MV-4-11 (cell line): ENCODE measurements at places on chromosomes 7 and 10.
A peak's percentile ranks its signal among the peaks of the same experiment; 100 is the strongest.

DNA sequence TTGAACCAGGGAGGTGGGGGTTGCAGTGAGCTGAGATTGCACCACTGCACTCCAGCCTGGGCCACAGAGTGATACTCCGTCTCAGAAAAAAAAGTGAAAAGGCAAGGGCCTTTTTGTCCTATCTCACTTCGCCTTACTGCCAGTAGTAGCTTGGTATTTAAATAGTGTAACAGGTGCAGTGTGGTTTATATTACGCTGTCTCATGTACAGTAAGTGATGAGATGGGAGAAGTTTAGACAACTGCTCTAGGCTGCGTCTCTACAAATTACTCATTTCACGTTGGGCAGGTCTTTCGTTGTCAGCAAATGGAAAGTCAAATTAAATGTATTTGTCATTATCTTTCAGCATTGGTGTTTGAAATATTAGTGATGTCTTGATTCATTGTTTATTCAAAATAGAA is 15.5 kb upstream of the PFKFB3 start:
- DNase-seq = no peak

DNA sequence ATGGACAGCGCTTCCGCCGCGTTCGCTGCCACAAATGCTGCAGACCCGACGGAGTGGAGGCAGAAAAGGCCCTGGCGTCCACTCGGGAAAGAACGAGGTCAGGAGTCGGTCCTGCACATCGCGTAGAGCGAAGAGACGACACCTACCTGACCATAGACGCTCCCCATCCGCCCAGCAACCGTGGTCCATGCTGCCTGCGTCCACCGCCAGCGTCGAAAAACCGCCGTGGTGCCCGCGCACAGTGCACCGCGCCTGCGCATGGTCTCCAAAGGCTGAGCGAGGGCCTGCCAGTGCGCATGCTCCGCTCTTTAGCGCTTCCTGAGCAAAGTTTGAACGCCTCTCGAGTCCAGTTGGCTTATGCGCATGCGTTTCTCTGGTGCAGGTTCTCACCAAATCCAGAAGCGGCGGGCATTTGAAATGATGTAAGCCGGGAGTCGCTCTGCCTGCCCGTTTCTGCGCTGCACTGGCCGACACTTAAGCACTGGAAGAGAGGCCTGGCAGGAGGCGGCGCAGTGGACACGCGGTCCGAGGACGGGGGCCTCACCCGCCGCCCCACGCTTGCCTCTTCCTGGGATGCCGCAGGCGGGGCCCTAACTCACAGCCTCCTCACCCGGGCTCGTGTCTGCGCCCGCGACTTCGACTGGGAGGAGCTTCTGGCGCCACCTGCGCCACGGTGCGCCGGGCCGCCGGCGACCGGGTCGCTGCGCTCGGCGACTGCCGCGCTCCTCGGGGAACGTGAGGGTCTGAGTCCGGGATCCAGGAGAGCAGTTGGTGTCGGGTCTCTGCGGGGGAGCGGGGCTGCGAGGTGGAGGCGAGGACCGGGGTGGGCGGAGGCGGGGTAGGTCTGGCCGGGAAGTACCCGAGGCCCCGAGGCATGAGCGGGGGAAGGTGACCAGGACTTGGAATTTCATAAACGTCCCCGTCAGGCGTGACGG is at the start of gene FAM24B:
TSS of gene FAM24B (minus strand) at position 243 of the 935 bp plus-strand sequence. CDS start 29,066 bp downstream, outside the sequence.
- peak; percentile 89 for DNase-seq

DNA sequence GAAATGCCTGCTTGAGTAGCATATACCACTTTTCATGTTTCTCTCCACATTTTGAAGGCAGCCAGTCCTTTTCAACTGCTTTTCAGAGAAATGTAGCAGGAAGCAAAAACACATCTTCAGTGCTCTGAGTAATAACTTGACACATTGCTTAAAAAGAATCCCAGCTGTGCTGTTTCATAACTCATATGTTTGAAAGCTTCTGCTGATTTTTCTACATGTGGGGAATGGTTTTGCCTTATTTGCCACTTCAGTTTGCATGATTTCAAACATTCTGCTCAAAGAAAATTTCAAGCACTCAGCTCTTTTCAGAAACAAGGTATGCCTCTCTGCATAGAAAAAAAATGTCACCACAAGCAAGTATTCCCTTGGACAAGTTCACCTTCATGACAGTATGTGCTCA is 732.8 kb downstream of the POM121L12 start:
- no peak for DNase-seq

GRCh38 chr7:77619314-77619713 is 76.9 kb upstream of the RSBN1L start:
- no peak for DNase-seq

GRCh38 chr7:27179030-27179429 is 4.9 kb upstream of the HOXA10 start:
- no peak for DNase-seq

- no peak for DNase-seq
These were observed 46.9 kb downstream of the MINDY3 start for GRCh38 chr10:15813415-15813814.

- no peak for DNase-seq
These were observed 276.2 kb downstream of the KCNMA1 start for GRCh38 chr10:77361426-77361825.

GRCh38 chr7:114414156-114415063 is at the start of gene FOXP2:
Gene FOXP2 (plus strand): TSS chr7:114414815. CDS start chr7:114426512, 11,697 bp downstream.
- DNase-seq = peak; percentile 29

DNA sequence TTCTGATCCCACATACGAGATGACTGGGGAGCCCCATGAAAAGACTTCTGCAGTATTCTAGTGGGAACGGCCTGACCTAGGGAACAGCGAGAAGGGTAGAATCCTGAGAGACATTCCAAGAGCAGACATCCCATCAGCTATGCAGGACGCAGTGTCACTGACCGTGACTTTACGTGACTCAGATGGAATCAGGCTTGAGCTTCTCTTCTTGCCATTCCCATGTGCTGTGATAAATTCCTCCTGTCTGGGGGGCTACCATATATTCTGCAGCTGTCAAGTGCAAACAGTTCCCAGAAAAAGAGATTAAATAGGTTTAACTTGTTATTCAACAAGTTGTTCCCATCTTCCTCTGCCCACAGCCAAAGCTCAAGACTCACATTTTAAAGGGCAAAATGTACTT is 73.1 kb upstream of the PDE1C start:
- no peak for DNase-seq

DNA sequence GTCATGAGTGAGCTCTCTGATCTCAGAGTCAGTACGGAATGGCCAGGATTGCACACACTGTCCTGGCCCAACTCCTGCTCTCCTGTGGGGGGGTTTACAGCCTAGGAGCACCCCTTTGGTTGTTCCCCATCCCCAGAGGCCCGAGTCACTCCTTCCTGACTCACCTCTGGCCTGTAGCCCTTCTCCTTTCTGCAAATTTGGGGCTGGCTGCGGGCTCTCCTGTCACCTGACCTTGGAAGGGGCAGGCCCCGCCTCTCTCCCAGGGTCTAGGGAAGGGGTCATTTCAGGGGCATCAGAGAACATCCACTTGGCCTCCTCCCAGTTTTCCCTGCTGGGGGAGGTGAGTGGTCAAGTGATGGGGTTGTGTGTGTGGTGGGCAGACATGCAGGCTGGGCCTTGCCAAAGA is 1.7 kb downstream of the NYAP1 start:
- no peak for DNase-seq

GRCh38 chr10:115830265-115830970 is 442.6 kb downstream of the GFRA1 start:
- no peak for DNase-seq

DNA sequence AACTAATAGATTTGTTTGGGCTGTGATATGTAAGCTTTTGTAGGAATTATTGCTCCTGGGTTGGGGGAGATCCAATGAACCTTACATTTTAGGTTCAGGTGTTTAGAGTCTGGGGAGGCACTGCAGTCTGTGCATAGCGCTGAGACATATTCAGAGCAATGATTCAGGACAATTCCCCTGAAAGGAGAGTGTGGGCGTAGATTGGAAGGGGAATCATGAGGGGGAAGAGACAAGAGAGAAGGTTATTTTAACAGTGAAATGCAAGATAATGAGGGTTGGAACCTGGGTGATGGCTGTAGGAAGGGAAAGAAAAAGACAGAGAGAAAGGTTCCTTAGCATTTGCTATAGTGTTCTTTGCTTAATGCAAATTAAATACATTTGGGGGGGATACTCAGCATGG is 1013.4 kb downstream of the REEP3 start:
- no peak for DNase-seq

DNA sequence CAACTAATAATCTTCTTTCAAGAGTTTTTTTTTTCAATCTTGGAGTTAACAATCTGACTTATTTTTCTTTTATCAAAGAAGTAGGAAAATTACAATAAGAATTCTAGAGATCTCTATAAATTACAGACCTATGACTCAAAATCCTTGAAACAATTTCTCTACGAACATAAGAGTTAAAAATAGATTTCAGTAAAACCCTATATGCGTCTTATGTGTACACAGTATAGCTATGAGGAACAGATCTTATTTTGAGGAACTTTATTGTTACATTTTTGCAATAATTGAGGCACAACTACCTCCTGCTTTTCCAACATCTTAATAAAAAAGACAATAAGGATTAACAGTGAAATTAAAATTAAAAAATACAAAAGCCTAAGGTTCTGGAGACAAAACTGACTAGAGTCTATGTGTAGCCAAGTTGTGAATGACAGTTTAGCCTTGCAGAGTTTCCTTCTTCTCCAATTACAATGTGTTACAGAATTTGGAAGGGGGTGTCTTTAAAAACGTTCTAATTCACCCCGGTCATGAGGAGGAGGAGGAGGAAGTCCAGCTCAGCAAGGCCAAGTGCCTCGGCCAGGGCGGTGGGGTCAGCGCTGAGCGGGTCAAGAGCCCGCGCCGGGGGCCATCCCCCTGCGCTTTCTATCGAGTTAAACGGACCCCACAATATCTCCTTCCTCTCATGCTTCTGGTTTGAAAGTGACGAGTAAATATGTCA is 40.5 kb downstream of the AMZ1 start:
- peak; percentile 73 for DNase-seq

GRCh38 chr10:42488416-42488815 is 150.0 kb downstream of the ZNF33B start:
- no peak for DNase-seq

- no peak for DNase-seq
These were observed 37.4 kb downstream of the SEMA3C start for GRCh38 chr7:80881351-80881900.

DNA sequence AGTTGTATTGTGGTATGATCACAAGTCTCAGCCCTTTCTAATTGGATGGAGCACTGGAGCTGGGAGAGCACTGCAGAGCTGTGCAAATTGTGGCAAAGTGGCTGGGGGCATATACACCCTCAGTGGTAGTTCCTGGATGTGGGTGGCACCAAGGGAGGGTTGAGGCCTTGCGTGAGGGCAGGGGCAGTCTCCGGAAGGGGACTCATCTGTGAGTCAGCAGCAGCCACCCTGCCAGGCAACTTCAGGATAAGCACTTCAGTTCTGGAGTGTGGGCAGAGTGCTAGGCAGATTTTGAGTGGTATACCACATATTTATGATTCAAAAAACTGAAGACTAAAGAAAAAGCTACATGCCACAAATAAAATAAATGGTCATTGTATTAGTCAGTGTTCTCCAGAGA is 210.5 kb downstream of the ETV1 start:
- DNase-seq = no peak

- no peak for DNase-seq
These were observed 14.5 kb upstream of the THSD7A start for GRCh38 chr7:11846361-11846955.

- no peak for DNase-seq
These were observed 238.5 kb upstream of the GALNT17 start for GRCh38 chr7:70893422-70893821.

- DNase-seq = peak; percentile 28
These were observed 245.2 kb downstream of the DOCK4 start for GRCh38 chr7:111960984-111961383.

GRCh38 chr10:60003651-60004523 is 97.5 kb upstream of the CCDC6 start:
- DNase-seq = no peak

- DNase-seq = no peak
These were observed 16.3 kb upstream of the CHST12 start for GRCh38 chr7:2386964-2387669.

GRCh38 chr7:128357217-128357613 is 4.3 kb downstream of the PRRT4 start:
- no peak for DNase-seq

GRCh38 chr10:71970331-71970730 is 6.1 kb downstream of the CHST3 start:
- DNase-seq = no peak

- DNase-seq = no peak
These were observed 90.9 kb downstream of the CHST15 start for GRCh38 chr10:124002391-124003069.
